ENCODE measurements at places on chromosomes 7 and 10. TPM values are rescaled to one million over a fixed set of nuclear protein-coding genes. Genes with fewer than 3 reads are reported as not detected.

Gene HOXA9
- 46.5 TPM for total RNA-seq

GRCh38 chr7:10908600-10908999 is 65.1 kb upstream of the PHF14 start:
- DNase-seq, result no peak

DNA sequence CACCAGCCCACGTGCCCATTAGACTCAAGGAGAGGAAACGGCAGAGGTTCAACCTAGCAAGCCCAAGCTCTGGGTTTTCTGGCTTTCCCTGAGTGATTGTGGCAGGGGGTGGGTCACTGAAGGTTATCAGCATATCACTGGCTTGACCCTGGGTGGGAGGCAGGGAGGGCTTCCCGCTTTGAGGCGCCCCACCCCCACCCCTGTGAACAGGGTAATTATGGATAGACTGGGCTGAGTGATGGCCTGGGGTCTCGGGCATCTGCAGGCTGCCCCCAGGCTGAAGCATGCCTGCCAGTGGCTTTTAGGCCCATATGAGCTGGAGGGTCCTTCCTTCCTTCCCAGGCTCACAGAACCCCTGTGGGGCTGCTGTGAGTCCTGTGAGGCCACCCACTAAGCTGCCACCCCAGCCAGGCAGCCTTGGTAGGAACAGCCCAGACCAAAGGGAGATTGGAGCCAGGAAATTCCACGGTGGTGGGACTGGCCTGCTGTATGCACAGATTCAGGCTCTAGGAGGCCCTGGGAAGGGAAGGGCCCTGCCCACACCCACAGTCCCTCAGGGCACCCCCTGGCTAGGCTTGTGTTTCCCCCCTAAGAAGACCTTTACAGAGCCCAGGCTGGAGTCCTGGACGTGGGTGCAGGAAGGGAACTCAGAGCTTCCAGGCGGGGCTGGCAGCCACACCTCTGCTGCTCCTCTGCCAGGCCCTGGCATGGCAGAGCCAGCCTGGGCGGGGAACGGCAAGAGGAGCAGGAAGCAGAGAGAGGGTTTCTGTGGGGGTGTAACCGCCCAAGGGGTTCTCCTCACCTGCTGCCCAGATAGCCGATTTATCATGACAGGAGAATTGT is 33.1 kb downstream of the GPRIN2 start:
- DNase-seq, result no peak

DNA sequence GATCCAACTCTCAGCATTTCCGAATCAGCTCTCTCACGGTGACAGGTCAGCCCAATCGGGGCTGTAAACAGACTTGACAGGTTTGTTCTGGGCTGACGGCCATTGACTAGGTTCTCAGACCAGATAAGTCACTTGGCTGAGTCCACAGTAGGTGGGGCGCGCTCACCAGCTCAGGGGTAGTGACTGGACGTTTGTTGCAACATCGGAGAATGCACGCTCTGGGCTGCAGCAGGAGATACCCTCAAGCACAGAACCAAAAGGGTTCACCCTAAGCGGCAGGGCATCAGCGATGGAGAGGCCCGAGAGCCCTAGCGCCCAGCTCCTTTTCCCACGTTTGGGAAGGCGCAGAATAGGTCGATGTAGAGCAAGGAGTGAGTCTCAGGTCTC is 1.8 kb downstream of the KLLN start:
- DNase-seq, result no peak

- DNase-seq, result no peak
Measured at GRCh38 chr10:7389844-7390243, 21.0 kb downstream of the SFMBT2 start.

Gene TFR2
- 0.34 TPM for total RNA-seq

Gene CYP2C19
- total RNA-seq, result not detected

DNA sequence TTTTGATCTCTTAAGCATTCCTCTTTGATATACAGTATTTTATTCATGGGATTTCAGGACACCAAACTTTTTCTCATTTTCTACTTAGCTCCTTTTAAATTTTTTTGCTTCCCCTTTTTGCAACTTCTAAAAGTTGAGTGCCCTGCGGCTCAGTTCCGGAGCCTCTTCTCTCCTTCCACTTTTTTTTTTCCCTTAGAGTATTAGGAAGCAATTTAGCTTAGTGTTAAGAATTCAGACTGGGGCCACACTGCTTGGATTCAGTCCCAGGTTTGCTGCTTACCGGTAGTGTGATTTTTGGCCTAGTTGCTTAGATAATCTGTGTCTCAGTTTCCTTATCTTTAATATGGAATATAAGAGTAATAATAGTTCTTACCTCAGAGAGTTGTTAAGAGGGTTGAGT is 3.4 kb downstream of the STAM start:
- DNase-seq, result no peak

GRCh38 chr7:141872931-141873330 is 31.6 kb upstream of the PRSS37 start:
- no peak for DNase-seq
